ENCODE measurements at places on chromosomes 1 and 21. TPM values are rescaled to one million over a fixed set of nuclear protein-coding genes. Genes with fewer than 3 reads are reported as not detected.

Gene CBR3
- total RNA-seq = 0.52 TPM

DNA sequence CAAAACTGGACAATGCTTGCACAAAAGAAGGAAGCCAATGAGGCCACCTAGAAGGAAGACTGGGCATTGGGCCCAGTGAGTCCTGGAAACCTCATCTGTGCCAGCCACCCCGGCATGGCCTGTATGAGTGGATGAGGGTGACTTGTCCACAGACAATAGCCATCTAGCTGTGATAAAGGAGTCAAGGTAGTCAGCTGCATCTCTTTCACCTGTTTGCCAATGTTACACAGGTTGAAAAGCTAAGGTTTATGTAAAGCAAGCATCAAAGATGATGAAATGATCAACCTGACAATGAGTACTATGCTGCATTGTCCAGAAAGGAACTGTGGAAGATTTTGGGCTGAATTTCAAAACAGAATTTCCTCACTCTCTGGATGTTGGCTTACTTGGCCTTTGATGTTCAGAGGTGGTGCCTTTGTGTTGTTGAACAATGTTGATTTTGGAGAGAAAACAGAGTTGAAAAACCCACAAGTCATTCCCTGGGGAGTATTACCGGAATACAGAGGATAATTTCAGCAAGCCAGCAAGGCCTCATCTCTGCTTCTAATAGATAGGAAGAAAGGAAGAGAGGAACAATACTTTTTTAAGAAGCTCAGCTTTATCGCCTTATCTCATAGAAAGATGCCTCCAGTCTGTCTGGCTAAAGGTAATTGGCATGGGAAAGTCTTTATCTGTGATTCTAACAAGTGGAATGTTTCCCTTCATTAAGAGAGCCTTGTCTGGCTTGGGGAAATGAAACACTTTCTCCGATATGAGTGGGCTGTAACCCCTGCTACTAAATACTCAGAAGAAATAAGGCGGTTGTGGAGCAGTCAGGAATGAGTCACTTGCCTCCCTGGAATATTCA lies 11.4 kb upstream of the SELE start:
- DNase-seq = no peak

DNA sequence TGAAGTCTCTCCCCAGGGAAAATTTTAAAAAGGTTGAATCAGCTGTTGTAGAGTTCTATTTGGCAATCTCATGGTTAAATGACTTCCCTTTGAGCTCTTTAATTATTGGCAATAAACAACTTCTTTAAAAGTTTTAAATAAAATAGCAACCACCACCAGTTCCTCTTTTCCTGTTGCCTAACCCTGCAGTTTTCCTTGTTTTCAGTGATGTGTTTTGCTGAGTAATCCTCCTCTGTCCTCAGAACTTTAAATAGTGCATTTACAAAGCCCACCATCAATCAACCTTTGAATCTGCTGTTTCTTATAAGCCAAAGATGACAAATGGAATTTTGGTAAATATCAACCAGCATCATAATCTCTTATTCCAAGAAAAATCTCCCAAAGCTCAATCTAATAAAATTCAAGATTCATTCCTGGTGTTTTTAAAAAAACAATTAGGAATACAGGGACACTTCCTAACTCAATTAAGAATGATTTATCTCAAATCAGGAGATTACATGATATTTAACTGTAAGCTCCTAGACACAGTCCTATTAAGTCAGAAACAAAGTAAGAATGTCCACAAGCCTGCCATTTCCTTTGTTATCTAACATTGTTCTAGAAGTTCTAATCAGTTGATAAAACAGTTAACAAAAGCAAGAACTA lies 14.8 kb downstream of the AVPR1B start:
- DNase-seq = no peak

Gene RHEX
- total RNA-seq = 0.52 TPM

- DNase-seq = peak; percentile 17
Measured at GRCh38 chr1:212794561-212795014, 2.9 kb downstream of the TATDN3 start.

- DNase-seq = no peak
Measured at GRCh38 chr1:57894315-57894714, 470.5 kb upstream of the DAB1 start.

Gene RGSL1
- not detected for total RNA-seq

DNA sequence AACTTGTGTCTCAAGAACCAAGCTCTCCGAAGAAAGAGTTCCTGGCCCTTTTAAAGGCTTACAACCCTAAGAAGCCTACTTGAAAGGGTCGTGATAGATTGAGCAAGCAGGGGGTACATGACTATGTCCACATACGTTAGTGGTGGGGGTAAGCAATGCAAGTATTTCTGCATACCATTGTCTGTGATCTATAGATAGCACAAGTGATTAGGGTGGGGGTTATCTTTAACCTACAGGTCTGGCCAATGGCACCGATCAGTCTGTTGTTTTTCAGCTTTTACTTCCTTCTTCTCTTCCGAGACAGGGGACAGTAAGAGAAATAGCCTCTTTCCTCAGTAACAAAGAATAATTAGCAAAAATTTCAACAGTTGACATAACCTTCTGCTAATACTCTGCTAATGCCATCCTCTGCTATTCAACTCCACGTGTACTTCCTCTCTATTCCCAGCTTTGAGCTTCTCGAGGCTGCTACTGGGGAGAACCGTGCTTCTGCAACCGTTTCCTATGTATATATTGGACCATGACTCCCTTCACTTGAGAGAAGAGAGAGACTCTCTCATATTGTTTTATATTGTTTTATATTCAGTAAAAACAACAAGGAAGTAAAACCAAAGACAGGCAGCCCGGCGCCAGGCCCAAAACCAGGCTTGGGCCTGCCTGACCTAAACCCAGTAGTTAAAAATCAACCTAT lies 727.7 kb upstream of the NCAM2 start:
- DNase-seq = no peak

Gene LIPI
- total RNA-seq = not detected

GRCh38 chr1:93977598-93977945 lies 68.3 kb upstream of the GCLM start:
- DNase-seq = no peak

Gene KRTAP21-2
- total RNA-seq = not detected

- DNase-seq = no peak
Measured at GRCh38 chr1:229093238-229093540, 177.7 kb upstream of the RAB4A start.

DNA sequence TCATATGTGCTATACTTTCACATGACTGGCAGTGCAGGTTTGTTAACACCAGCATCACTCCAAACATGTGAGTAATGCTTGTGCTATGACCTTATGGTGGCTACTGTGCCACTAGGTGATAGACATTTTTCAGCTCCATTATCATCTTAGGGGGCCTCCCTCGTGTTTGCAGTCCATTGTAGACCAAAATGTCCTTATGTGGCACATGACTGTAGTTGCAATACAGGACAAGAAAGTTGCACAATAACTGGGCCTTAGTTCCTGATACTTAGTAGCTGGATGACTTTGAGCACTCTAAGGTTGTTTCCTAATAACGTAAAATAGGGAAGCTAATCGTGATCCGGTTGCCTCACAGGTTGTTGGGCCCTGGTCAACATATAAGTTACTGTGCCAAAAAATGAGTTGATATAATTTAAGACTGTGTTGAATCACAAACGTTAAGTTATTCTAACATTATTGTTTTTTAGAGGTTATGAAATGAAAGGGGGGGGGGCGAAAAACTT lies 511 bp upstream of the SNX27 start:
- DNase-seq = no peak

DNA sequence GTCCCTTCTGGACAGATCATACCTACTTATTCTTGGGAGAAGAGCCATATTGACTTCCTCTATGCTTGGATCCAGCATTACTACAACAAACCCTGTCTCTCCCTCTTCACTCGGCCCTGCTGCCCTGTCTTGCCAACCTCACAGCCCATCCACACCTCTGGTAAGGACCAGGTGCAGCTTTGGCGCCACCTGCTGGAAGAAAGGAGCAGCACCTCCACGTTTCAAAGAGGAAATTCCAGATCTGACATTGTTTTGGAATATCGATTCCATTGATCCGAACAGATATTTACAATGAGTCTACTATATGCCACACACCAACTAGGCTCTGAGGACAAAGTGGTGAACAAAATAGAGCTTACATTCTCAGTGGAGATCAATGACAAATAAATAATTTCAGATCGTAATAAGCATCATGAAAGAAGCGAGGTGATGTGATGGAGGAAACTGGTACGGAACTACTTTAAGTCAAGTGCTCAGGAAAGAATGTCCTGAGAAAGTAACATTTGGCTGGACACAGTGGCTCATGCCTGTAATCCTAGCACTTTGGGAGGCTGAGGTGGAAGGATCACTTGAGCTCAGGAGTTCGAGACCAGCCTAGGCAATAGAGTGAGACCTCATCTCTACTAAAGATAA lies 18.7 kb downstream of the MFSD2A start:
- DNase-seq = peak; percentile 85

Gene OR14K1
- not detected for total RNA-seq

DNA sequence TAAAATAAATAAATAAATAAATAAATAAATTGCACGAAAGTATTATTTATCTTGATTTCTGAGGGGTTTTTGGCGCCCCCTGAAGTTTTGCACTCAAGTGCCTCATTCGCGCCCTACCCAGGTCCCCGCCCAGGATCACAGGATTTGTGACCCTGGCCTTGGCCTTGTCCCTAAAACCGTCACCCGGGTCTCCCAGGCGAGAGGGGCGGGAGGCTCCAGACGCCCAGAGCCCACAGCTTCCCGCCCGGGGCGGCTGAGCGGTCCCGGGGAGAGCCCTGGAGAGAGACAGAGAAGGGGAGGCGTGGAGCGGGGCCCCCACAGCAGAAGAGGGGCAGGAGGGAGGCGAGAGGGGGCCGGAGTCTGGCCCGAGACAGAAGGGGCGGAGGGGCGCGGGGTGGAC lies 91.8 kb upstream of the CASZ1 start:
- no peak for DNase-seq

- DNase-seq = no peak
Measured at GRCh38 chr1:24909388-24909898, 20.6 kb downstream of the RUNX3 start.

DNA sequence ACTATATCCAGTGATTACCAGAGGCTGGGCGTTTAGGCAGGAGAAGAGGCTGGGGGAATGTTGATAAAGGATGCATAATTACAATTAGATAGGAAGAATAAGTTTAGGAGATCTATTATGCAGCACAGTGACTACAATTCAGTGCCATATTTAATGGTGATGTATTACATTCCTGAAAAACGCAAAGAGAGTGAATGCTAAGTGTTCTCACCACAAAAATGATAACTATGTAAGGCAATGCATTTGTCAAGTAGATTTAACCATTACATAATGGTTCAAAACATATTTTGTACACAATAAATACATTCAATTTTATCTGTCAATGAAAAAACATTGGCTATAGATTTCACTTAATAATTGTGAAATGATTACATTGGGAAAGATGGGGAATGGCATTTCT lies 548.9 kb downstream of the NUF2 start:
- DNase-seq = no peak

GRCh38 chr1:178540646-178541045 lies 27.7 kb downstream of the TEX35 start:
- DNase-seq = no peak

Gene BARHL2
- total RNA-seq = not detected

Gene DMRTA2
- total RNA-seq = not detected

Gene KIRREL1
- 10.9 TPM for total RNA-seq

DNA sequence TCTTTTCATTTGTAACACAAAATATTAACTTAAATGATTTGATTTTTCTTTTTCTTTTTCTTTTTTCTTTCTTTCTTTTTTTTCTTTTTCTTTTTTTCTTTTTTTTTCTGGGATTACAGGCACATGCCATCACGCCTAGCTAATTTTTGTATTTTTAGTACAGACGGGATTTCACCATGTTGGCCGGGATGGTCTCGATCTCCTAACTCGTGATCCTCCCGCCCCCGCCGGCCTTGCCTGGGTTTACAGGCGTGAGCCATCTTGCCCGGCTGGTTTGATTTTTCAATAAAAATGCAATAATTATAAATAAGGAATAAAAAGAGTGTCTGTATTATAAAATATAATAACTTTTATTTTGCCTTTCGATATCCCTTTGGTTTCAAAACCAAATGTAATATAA lies 146.7 kb upstream of the RGS18 start:
- no peak for DNase-seq

- no peak for DNase-seq
Measured at GRCh38 chr1:11944358-11944931, 9.9 kb downstream of the PLOD1 start.

DNA sequence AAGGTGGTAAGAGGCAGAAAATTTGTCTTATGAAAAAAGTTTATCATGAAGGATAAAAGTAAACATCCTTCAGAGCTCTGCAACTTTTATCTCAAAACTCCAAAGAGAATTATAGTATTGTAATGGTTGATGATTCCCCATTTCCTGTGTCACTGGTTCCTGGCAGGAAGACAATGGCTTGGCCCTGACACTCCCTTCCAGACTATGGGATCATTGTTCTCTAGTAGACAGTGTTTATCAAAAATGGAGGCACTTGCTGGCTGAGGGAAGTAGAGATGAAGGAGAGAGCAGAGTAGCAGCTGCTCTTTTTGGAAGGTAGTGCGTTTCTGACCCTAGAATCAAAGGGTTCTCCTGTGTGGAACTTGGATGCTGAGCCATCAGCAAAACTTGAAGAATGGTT lies 145.9 kb upstream of the ATP1B1 start:
- no peak for DNase-seq

DNA sequence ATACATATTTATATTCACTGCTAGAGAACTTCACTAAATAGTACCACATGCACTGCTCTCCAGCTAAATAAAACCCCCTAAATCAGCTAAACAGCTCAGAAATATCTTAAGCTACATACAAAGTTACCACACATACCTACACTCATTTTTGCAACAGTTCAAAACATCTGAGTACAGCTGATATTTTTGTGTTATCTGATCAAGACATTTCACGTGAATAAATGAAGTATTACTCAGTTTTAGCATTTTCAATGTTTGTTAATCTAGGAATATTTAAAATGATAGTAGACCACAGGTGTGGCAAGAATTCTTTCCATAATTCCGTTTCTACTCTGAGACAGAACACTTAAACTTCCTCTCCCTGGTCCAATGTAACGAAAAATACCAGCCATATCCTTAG lies 20.8 kb downstream of the EVI5 start:
- DNase-seq = no peak

GRCh38 chr1:176241385-176242015 lies 34.4 kb upstream of the COP1 start:
- DNase-seq = no peak

Measured in body of pancreas (tissue), 4 donors.